ENCODE measurements at places on chromosomes 16 and 17.

GRCh38 chr16:68978303-68978954 is 127.0 kb upstream of the HAS3 start:
- no peak for DNase-seq

GRCh38 chr17:68238164-68238870 is 9.5 kb upstream of the AMZ2 start:
- DNase-seq = no peak

- no peak for DNase-seq
Measured at GRCh38 chr16:67016681-67017420, 12.1 kb upstream of the CBFB start.

- DNase-seq = no peak
Measured at GRCh38 chr17:42640121-42640520, 19.0 kb upstream of the TUBG2 start.

GRCh38 chr17:27593232-27593856 is 37.6 kb upstream of the LGALS9 start:
- no peak for DNase-seq

GRCh38 chr16:86285938-86286921 is 224.1 kb upstream of the FOXF1 start:
- no peak for DNase-seq

- DNase-seq = no peak
Measured at GRCh38 chr16:82660075-82660645, 33.4 kb downstream of the CDH13 start.

DNA sequence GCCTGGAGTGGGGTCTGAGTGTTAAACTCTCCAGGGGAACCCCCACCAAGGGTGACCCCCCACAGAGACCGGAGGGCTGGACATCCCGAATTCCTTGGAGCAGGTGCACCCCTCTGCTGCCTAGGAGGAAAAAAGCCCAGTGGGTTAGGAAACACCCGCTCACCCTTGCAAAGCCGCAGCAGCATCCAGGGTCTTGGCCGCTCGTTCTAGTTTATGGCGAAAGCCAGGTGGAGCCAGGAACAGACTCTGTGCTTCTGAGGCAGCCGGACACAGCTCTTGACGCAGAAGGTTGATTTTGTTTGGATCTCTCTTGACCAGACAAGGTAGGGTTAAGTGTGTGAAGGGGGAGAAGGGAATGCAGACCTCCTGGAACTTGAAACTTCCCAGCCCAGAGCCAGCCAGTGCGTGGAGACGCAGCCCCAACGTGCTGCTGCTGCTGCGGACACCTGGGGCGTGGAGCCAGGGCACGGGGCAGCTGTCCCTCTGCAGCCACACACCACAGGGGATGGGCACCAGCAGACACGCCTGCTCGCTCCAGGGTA is 154.5 kb downstream of the LAT start:
- DNase-seq = no peak

DNA sequence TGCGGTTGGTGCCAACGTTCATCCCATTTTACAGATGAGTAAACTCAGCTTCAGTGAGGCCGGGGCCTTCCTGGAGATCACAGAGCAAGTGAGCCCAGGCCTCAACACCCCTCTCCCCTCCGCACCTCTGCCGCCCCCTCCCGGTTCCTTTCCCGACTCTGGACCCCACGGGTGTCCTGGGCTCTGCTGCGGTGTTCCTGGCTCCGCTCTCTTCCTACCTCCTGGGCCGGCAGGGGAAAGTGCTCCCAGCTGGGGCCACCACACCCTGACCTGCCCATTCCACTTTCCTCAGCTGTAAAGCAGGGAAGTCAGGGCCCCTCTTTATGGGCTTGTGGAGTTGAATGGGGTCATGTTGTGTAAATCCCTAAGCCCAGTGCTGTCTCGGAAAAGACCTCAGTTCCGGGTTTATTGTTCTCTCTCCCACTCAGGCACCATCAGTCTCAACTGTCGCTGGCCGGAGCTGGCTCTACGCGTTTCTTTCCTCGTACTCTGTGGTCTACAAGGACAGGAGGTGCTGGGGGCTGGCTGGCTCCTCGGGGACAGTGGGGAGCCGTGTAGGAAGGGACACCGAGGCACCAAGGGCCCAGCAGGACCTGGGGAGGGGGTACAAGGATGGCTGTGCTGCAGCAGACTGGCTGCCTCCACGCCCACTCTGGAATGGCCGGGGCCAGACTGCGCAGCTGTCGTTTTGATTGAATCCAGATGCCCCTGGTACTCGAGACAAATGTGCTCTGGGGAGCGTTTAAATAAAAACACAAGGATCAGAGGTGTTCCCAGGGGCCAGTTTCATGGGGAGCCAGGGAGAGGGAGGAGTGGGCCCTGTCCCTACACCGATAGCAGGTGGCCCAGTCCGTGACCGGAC is 21.7 kb upstream of the ACSF3 start:
- DNase-seq = no peak

- DNase-seq = no peak
Measured at GRCh38 chr16:75862098-75862386, 135.8 kb upstream of the CPHXL start.

DNA sequence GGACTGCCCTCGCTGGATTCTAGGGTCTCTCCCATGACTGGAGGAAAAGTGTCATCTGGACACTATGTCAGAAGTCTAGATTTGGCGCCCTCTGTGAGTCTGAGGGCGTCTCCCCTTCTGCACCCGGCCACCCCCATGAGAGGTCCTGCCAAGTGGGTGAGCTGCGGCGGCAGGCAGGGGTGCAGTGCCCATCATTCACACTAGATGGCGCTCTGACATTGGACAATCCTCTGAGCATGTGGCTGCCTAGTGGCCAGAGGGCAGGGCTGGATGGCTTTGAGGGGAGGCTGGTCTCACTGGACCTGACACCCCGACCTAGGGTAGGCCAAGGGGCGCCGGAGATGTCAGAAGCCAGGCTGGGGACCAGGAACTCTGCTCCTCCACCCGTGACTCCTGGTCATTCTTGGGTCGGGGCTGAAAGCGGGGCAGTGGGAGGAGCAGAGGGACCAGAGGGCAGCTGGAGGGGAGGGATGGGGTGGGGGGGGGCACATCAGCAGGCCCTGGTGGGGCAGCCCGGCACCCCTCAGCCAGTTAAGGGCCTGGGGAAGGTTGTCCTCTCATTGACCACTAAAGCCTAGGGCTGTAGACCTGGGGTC is 28.0 kb downstream of the MRM1 start:
- DNase-seq = peak; percentile 26

GRCh38 chr16:68081861-68082628 is 3.1 kb upstream of the NFATC3 start:
- DNase-seq = no peak

GRCh38 chr16:3243882-3244281 is 8.9 kb upstream of the ZNF200 start:
- no peak for DNase-seq

DNA sequence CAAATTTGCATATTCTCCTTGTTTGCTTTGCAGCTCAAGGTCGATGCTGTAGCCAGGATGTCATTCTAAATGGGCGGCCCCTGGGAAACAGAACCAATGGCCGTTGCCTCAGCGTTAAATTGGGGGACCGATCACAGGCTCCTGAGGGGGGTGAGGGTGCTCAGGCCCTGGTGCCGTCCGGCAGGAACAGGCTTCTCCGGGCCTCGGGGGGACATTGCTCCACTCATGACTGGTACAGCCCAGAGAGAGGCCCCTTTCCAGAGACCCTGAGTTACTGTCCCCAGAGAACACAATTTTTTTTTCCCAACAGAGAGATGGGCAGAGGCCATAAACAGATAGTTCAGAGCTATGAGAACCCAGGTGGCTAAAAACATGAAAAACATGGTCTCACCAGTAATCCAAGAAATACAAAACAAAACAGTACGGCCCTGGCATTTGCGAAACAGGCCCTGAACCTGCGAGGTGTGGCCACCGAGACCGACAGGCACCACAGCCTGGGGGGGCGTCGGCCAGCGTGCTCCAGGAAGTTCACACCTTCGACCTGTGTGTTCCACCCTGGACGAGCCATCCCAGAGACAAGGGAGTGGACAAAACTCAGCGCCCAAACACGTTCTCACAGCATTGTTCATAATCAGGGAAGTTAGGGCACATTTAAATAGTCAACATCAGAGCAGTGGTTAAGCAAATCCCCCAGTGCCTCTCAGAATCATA is 82.8 kb downstream of the METRNL start:
- DNase-seq = no peak

- DNase-seq = no peak
Measured at GRCh38 chr17:67434061-67434525, 57.0 kb downstream of the PITPNC1 start.

DNA sequence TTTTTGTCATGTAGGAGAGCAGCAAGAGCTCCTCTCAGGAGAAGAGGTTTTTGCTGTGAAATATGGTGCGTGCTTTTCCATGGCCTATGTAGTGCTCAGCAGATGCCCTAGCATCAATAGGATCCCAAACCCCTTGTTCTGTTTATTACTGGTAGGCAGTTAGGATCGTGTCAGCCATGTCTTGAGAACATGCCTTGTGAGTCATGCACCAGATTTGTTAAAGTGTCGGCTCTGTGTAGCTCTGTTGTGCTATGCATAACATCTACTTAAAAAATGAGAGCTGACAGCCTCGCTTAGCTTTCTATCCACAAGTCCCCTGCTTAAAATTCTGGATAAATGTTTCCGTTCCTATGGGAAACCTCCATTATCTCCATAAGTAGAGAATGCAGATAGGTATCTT is 4.4 kb upstream of the EIF4A3 start:
- DNase-seq = no peak

DNA sequence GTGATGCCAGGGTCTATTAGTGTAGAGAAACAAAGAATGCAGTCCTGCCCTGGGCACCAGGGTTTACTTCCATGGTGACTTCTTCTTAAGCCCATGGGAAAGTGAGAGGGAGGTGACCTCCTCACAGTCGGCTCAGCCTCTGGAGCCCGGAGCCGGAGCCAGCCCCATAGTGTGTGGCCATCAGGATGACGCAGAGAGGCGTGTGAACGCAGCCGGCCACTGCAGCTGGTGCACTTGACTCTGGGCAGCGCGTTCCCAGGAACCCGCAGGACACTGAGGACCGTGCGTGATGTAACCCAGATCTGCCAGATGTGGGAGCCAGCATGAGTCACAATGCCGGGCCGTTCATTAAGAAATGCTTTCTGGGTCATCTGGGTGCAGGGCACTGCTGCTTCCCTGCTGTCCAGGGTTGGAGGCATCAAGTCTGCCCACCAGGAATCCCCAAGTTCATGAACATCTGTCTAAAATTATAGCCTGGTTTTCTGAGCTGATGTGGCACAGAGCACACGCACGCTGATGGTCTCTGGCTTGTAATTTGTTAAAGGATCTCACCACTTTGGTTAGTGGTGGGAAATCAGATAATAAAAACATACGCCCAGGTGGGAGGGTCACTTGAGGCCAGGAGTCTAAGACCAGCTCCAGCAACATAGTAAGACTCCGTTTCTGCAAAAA is 114.1 kb downstream of the PITPNC1 start:
- peak; percentile 49 for DNase-seq

DNA sequence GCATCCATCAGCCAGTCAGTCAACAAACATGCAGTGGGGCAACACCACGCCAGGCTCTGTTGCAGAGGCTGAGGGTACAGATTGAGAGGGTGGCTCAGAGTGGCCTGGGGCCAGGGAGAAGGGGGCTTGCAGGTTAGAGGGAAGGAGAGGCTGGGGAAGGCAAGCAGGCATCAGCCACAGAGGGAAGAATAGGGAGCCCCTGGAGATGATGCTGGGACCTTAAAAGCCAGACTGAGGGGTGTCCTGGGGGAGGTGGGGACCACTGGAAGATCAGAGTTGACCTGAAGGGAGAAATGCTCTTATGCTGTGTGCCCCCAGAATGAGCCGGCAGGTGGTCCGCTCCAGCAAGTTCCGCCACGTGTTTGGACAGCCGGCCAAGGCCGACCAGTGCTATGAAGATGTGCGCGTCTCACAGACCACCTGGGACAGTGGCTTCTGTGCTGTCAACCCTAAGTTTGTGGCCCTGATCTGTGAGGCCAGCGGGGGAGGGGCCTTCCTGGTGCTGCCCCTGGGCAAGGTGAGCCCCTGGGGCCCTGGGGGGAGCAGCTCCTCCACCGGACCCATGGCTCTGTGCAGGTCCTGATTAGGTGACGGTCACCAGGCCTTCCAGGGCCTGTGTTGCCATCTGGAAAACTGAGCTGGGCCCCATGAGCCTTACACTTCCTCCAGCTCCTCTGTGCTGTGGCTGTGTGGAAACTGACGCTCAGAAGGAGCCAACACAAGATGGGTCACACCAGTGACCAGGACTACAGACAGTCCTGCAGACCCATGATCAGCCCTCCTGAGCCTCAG is 1.7 kb downstream of the CORO1A start:
- DNase-seq = no peak

GRCh38 chr16:72027669-72028378 is 19.3 kb downstream of the DHODH start:
- DNase-seq = no peak

DNA sequence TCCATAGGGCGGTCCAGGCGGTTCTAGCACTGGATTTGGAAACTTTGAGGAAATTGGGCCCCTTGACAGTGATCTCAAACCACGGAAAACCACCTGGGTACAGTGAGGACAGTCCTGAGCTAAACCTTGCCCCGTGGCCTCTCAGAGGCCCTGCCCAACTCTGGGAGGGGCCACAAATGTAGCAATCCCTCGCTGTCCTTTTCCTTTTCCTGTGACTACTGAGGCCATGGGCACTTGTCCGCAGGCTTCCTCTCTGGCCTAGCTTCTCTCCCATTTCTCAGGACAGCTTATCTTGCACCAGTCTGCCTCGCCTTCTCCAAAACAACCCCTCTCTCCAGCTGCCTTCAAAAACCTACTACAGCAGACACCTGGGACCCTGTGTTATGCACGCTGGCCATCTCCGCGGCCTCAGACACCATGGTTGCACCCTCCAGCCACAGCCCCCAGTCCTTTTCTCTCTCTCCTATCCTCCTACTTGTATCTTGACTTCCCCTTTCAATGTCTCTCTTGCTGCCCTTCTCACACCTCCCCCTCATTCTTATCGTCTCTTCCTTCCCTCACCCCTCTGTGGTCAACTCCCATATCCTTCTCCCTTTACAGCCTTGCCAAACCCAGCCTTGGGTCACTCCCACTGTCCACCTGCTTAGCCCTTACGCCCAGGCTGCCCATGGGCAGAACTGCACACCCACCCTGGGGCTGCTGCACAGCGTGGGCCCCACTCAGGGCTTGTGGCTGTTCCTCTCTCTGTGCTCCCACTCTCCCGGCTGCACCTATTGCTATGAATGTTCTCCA is 7.6 kb downstream of the SCPEP1 start:
- DNase-seq = no peak

DNA sequence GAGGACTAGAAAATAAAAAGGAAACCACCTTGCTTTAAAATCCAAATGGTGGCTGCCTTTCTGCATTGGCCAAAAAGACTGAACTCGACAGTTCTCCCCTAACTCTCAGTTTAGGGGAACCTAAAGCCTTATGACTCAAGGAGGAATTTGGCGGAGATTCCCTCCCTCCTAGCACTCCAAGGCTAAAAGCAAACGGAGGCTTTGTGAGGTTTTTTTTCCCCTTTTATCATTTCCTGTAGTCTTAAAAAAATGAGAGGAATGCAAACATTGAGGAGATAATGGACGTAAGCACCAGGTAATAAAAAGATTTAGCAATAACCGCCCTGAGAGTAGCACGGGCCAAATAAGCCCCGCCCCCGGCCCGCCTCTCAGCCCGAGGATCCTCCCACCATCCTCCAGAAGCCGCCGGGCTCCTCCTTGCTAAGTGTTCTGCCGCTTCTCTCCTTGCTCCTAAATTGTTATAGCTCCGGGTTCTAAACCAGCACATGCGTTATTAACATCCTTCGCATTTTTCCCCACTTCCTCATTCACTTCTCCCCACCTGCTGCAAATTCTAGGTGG is 5.8 kb upstream of the KIFC3 start:
- peak; percentile 49 for DNase-seq
